ENCODE measurements at places on chromosomes 5 and 9.

DNA sequence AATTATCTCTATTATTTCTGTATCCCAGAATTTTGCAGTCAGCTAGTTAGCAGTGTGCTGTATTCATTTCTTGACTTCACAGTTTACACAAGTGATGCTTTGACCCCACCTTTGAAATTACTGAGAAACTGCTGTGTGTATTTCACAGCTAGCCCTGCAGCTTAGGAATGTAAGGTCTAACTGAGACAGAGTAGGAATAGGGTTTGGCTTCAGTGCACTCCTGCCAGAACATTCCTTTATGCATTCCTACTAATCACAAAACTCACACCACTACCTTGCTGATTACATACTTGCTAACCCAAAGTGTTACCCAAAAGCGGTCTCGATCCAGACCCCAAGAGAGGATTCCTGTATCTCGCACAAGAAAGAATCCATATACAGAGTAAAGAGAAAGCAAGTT lies 551.8 kb downstream of the CDH9 start:
- DNase-seq, result no peak

DNA sequence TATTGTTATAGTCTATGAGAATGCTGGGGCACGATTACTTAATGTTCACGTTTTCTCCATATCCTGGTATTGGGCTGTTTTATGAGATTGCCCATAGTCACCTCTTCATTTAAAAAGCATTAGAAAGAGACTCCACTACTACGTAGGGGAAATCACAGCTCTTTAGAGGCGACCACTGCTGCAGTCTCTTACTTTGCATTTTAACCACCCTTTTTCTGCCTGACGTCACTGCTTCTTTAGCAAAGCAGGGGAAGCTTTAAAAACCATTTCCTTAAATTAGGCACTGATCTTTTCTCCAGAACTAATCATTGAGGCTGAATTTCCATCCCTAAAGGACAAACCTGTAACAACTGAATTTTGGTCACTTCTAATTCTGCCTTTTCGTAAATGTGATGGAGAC lies 38.9 kb downstream of the ZNF608 start:
- DNase-seq, result no peak

DNA sequence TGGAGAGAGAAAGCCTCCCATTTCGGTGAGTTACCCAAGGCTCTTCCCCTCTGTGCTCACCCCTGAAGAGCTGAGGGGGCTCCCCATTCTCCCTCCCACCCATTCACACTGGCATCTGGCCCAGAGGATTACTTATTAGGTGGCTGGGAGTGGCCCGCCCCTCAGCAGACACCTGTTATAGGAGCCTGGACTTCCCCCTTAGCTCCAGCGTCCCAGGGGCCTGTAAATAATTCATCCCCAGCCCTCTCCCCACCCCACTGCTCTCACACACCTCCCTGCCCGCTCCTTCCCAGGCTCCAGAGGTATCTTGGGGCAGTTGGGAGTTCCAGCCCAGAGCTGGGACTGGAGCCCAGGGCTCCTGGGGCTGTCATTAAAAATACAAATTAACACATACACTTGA lies 11.6 kb upstream of the SLC6A7 start:
- no peak for DNase-seq

GRCh38 chr5:167967494-167968177 lies 323.8 kb upstream of the WWC1 start:
- no peak for DNase-seq

GRCh38 chr9:78439190-78439865 lies 142.4 kb downstream of the PSAT1 start:
- DNase-seq, result peak; percentile 95

GRCh38 chr9:101739311-101739710 lies 864 bp upstream of the GRIN3A start:
- no peak for DNase-seq

DNA sequence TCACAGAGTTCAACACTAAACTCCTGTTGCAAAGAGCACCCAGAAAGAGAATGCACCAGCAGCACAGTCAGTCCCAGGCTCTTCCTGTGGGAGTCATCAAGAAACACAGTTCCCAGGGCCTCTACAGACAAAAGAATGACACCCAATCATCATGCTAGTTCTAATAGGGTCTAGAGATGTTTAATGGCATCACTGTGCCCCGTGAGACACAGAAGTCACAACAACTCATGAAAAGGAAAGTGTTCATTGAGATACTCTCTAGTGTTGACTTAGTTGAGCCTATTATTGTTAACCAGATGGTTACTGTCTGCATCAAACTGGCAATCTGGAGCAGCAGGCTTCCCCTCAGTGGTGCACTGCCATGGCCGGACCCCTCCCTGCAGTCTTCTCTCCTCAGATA lies 1.6 kb downstream of the KLHL3 start:
- DNase-seq, result no peak

DNA sequence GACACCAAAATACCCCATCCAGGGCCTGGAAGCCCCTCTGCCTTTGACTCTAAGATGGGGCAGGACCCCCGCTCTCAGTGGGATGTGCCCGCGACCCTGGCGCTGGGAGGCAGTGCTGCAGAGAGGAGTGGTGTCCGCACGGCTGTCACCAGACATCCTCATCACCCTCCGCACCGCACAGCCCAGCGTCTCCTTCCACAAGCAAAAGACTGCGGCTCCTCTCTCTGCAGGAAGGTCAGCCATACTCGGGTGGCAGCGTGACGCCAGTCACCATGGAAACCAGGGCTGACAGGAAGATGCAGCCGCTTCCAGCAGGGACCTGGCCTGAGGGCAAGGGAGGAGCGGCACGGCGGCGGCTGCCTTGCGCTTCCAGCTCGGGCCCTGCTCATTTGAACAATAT lies 17.1 kb upstream of the SLC6A3 start:
- no peak for DNase-seq

- no peak for DNase-seq
Measured at GRCh38 chr9:134420281-134420845, 94.1 kb downstream of the RXRA start.

- DNase-seq, result no peak
Measured at GRCh38 chr9:87696641-87697040, 29.3 kb upstream of the CTSL start.

GRCh38 chr9:3699883-3700282 lies 174.1 kb upstream of the RFX3 start:
- no peak for DNase-seq

DNA sequence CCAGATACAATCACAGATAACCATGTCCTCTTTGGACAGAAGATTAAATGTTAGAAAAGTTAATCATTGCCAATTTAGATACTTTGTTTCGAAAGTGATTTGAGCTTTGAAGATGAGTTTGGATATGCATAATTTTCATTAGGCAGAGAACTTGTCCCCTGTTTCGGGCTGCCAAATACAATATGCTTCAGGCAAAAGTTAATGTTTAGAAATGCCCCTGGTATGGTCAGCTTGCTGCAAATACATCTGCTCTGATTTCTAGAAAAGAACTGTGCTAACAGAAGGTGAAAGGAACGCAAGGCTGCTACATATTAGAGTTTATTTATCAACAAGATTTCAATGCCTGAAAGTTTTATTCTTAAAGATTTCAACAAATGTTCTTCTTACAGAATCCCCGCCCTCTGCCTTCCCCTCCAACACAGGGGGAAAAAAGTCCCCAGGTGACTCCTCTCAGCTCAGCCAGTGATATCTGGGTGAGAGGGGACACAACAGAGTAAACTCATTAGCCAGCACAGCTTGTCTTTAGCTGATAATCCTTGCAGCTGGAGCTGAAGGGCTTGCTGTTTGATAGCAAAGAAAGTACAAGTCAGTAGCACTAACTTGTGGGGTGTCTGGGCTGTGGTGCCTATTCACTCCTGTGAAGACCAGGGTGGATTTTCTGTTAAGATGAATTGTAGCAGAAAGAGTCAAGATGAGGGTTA lies 435.7 kb downstream of the DMAC1 start:
- no peak for DNase-seq

GRCh38 chr9:104279535-104280177 lies 185.5 kb downstream of the SMC2 start:
- DNase-seq, result no peak

GRCh38 chr9:104280178-104280560 lies 186.1 kb downstream of the SMC2 start:
- DNase-seq, result no peak

DNA sequence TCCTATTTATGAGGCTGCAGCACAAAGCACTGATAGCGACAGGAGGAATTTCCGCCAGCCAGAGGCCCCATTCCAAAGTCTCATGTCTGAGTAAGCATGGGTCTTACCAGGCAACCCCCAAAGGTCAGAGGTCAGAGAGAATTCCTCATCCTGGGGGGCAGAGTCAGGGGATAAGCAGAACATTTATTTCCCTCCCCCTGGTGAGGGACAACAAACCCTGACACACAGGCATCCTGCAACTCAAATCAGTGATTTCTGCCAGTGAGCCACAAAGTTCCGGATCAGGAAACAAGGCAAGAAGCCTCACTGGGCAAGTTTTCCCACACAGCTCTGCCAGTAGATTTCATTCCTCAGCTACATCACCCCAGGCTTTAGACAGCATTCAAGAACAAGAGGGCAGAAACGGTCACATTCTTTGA lies 37.0 kb downstream of the ADAMTS12 start:
- DNase-seq, result no peak

DNA sequence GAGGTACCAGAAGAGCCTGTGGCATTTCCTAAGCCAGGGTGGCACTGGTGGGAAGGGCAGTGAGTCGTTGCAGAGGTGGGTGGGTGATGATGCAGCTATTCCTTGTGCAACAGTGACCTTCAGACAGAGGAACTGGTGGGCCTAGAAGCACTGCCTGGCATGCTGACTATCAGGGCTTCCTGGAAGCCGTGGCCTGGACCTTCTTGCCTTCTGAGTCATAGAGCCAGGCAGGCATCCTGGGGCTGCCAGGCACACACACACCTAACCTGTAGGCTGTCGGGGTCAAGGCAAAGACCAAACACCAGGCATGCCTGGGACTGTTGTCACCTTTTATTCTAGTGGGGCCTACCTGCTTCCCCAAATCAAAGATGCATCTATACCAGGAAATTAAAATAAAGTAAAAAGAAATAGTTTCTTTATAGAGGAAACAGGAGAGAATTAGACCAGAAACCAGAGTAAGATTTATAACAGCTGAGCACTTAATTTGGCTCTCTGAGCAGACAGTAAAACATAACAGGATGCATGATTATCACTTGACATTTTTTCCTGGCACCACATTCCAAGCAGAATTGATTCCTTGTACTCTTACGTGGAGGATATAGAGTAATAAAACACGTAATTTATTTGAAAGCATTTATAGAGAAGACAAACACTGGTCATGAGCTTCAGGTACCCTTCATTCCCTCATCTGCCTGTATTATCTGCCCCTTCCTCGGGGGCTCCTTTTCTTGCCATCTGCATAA lies 25.1 kb downstream of the NANS start:
- DNase-seq, result no peak

DNA sequence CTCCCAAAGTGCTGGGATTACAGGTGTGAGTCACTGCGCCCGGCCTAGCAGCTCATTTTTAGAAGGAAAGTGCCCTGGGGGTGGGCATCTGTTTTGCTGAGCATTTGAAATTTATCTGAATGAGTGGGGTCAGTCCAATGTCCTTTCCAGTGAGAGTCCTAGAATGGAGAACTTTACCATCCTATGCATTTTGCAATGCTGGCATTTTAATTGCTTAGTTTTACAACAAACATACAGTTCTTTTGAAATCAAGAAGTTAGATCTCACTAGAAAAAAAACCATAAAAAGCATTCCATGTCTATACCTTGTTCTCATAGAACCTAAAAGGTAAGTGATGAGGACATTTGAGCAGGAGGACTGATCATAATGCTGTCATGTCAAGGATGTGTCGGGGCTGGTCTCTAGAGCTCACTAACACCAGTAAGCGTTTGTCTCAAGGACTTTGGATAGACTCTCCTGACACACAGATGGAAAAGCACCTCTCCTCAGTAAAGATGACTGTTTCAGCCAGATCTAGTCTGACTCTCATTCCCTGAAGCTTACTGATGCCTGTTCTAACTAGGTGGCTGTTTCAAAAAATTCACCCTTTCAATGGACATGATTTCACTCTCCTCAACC lies 83.9 kb downstream of the DCP2 start:
- no peak for DNase-seq

- peak; percentile 57 for DNase-seq
Measured at GRCh38 chr9:124880501-124880900, 18.6 kb downstream of the ARPC5L start.

DNA sequence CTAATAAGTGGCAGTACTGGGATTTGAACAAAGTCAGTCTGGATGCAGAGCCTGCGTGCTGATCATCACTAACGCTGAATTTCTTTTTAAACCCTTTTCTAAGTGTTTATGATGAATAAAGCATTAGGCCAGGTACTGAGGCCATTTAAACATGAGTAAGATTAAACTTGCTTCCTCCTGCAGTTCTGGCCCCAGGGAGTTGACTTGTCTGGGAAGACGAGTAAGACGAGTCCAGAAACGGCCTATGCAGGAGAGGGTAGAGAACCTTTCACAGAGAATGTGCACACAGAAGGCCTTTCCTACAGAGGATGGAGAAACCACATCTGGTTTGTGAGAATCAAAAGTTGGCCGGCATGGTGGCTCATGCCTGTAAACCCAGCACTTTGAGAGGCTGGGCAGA lies 42.9 kb downstream of the SPRY4 start:
- DNase-seq, result no peak

DNA sequence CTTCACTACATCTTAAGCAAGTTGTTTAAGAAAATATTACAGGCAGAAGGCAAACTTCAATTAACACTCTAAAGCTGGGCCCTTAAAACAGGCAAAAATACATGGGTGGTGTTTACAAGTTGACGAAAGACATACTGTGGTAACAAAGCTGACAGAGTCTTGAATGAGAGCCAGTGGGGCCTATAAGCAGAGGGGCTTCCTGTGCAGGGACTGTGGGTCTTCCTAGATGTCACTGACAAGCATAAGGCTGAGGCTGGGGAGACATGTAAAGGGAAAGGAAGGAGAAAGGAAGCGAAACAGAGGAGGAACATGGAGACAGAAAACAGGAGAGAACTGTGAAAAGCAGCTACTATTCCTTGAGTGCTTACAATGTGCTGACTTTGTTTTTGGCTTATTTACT lies 308.0 kb upstream of the RPS23 start:
- DNase-seq, result no peak
